ENCODE measurements at places on chromosomes 3 and 15.

DNA sequence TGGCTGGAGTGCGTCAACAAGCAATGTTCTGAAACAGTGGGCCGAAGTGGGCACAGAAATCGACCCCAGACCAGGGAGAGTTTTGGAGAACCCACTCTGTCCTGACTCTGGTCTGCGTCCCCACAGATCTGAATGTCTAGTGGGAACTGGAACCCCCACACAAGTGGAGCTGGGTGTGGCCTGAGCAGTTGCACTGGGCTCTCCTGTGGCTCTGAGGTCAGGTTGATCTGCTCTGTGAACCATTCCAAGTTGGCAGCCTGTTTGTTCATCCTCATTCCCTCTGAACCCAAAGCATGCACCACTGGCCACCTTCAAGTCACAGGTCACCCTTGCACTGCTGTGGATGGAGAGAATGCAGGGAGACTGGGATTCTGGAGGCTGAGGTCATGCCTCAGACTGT lies 60.5 kb downstream of the STARD5 start:
- no peak for DNase-seq

DNA sequence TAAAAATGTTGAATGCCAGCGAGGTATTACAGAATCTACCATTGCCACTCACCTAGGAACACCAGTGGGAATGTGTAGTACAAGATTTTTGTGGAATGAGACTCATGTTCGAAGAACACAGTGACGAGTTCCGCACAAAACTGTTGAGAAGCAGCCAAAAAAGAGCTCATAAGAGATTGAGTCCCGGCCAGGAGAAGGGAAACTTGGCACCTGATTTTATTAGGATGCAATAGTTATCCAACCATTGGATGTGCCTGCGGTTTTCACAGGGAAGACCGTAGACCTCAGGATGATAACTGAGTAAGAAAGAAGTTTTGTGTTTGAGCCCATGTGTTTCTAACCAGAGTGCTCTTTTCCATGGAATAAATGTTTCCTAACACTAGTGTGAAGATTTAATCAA lies 88.9 kb downstream of the PTPRG start:
- DNase-seq, result peak; percentile 80

DNA sequence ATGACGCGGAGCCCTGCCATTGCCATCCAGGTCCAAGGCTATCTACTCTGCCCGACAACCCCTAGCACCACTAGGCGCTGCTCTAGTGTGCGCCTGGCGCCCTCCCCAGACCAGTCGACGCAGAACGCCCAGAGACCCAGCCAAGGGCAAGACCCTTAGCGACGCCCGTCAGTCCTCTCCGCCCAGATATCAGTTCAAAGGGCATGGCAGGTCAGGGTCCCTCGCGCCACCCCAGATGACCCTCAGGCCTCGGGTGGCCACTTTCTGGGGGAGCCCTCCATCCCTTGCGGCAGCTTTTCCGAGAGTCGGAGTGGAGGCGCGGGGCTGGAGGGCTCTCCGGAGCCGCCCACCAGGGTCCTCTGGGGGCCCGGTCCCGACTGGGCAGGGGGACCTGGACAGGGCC lies 371 bp upstream of the CLSTN2 start:
- no peak for DNase-seq

- DNase-seq, result no peak
These were observed 65.4 kb upstream of the DLG1 start for GRCh38 chr3:197363553-197364409.

GRCh38 chr3:45409921-45410320 lies 21.5 kb downstream of the LARS2 start:
- no peak for DNase-seq

- no peak for DNase-seq
These were observed 85.0 kb downstream of the TGFBR2 start for GRCh38 chr3:30691249-30691880.

DNA sequence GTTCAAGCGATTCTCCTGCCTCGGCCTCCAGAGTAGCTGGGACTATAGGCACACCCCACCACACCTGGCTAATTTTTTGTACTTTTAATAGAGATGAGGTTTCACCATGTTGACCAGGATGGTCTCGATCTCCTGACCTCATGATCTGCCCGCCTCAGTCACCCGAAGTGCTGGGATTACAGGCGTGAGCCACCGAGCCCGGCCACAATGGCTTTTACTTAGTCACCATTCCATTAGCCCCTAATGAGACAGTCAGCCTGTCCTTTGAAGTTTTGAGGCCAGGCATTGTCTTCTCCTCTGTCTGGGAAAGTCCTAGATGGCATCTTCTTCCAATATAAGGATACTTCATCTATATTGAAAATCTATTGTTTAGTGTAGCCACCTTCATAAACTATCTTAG lies 515.9 kb downstream of the RBMS3 start:
- DNase-seq, result no peak

- no peak for DNase-seq
These were observed 26.2 kb downstream of the RBPMS2 start for GRCh38 chr15:64749167-64749566.

DNA sequence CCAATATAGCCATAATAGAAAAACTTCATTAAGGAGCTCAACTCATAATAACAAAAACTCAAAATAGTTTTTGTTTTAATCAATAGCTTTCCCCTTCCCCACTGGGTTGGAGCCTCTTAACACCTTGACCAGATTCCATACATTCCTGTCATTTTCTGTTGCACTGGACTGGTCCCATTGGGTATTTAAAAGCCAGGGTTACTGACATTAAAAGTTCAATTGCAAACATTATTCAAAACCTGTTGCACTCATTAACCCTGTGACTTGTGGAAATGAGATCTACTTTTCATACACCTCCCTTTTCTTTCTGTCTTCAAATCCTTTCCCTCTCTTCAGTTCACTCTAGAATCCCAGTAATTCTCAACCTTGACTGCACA lies 1.7 kb upstream of the HRG start:
- no peak for DNase-seq

DNA sequence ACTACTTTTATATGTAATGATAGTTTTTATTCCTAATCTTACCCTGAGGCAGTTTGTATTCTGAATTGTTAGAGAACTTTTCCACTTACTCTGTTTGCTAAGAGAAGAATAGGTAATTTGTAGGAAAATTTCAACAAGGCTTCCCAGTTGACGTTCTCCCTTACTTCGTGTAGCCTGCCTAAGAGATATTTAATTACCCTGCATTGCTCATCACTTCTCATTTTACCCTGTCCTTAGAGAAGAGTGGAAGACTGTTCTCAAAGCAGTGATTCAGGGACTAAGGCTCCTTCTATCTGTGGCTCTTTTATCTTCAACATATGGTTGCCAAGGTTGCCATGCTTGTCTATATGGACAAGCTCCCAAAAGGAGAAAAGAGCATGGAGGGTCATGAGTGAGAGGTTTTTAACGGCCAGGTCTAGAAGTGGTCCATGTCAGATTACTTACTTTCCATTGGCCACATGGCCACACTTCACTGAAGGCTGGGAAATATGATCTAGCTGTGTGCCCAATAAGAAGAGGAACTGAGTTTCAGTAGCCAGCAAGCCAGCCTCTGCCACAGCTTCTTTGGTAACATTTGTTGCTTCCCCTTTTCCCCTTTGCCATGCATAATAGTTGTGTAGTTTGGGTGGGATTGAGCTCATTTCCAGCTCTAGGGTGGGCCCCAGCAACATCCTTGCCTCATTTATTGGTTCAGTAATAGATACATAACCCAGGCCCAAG lies 22.1 kb downstream of the PDE8A start:
- DNase-seq, result no peak

GRCh38 chr3:36147934-36148558 lies 232.3 kb upstream of the STAC start:
- no peak for DNase-seq

- no peak for DNase-seq
These were observed 51.7 kb upstream of the COL8A1 start for GRCh38 chr3:99586701-99587100.

DNA sequence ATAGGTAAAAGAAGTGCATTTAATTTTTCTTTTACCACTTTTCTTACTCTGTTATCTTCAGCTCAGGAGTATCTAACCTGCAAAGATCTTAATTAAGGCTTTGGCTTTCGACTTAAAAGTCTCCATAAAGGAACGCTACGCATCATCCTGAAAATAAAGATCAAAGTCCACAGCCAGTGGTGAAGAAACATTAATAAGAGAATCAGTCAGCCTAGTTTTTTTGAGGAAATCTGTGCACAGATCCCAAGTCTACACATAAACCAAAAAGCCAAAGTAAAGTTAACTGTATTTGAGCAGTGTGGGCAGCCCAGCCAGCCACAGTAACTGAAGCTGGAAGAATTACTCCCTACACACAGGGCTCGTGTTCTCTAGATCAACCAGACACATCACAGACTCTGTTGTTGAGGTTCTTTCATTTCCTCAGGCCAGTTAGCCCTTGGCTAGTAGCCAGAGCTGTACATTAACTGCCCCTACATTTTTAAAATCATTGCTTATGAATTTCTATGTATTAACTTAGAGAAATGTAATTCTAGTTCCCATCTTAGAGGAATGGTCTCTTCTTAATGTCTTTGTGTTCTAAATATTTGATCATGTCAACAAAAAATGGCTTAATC lies 6.9 kb downstream of the LRRC2 start:
- no peak for DNase-seq

GRCh38 chr3:49461443-49462171 lies 8.5 kb upstream of the DAG1 start:
- no peak for DNase-seq

GRCh38 chr3:162626172-162626571 lies 1129.6 kb downstream of the OTOL1 start:
- no peak for DNase-seq

- no peak for DNase-seq
These were observed 191.8 kb downstream of the CGGBP1 start for GRCh38 chr3:87867001-87867400.

DNA sequence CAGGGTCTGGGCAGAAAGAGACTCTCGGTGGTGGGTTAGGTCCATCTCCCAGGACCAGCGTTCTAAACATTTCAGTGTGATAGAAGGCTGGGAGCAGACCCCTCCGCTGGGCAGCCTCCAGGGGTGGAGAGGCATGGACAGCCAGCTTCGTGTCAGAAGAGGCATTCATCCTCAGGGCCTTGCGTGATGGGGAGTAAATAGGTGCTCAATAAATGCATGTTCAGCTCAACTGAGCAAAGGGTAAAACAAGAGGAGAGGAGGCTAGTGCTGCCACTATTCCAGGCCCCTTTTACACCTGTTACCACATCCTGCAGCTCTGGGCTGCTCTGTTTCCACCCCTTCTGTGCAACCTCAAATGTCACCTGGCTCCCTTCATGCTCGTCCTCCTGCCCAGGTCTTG lies 49.0 kb downstream of the SEMA5B start:
- no peak for DNase-seq

GRCh38 chr15:66294157-66294931 lies 976 bp downstream of the DIS3L start:
- no peak for DNase-seq
